ENCODE measurements at places on chromosomes 2 and 18. TPM values are rescaled to one million over a fixed set of nuclear protein-coding genes. Genes with fewer than 3 reads are reported as not detected.

Gene ANKRD30B
- not detected for total RNA-seq

Gene THUMPD2
- total RNA-seq: 10.7 TPM

Gene MTERF4
- 23.4 TPM for total RNA-seq

Gene FOXI3
- not detected for total RNA-seq

Gene GKN1
- total RNA-seq: not detected

Gene PER2
- 0.65 TPM for total RNA-seq

Gene COBLL1
- 26.0 TPM for total RNA-seq

Gene MPP4
- 4.0 TPM for total RNA-seq

Gene NTSR2
- total RNA-seq: not detected

Gene SERPINE2
- total RNA-seq: 12.7 TPM
